ENCODE measurements at places on chromosomes 4 and X.

GRCh38 chrX:19904778-19905367 is 17.5 kb upstream of the SH3KBP1 start:
- no peak for DNase-seq

GRCh38 chrX:132539611-132540010 is 50.8 kb upstream of the MBNL3 start:
- no peak for DNase-seq

GRCh38 chrX:7444967-7445366 is 297.0 kb upstream of the PUDP start:
- DNase-seq, result no peak

- no peak for DNase-seq
Observed at GRCh38 chr4:186170966-186171365, 20.4 kb upstream of the CYP4V2 start.

- DNase-seq, result no peak
Observed at GRCh38 chr4:115456231-115456630, 342.8 kb upstream of the NDST4 start.

DNA sequence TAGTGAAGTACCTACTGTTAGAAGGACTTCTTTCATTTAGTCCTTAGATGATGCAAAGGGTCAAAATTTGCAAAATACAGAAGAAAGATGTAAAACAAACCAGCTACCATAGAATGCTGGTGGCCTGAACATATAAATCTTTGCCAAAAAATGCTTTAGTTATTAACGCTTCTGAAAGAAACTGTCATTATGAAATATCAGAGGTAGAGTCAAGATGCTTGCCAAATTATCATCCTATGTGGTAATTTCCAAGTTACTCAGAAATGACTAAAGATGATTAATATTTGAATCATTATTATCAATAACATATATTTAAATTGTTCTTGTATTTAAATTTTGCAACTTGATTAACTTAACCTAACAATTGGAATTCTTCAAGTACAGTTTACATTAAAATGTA is 588.4 kb upstream of the FAM241A start:
- no peak for DNase-seq

DNA sequence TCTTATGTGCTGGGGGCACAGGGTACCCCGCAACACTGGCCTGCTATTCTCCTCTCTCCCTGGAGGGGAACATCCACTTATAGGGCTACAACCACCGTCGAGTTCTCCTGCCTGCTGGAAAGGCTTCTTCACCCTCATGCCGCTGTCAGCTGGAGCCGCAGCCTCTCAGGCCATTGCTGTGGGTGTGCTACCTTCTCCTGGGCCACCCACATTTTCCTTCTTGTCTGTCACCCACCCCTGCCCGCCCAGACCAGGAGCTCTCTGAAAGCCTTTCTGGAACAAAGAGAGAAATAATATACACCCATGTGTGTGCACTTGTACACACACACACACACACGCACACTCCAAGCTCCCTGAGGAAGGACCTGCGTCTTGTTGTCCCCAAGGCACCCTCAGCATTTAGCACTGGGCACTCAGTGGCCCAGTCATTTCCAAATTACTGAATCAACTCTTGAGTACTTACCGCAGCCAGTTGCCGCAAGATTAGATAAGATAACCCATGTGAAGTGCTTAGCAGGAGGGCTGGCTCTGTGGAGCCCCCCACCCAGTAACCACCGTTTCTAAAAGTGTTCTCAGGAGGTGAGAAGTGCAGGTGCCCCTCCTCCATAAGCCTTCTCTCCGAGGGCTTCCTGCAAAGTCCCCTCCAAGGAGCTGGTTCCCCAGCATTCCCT is 50.2 kb downstream of the CPZ start:
- no peak for DNase-seq

GRCh38 chr4:150329373-150329772 is 251.1 kb downstream of the DCLK2 start:
- DNase-seq, result no peak

- DNase-seq, result peak; percentile 12
Observed at GRCh38 chr4:147777456-147778091, 45.7 kb downstream of the ARHGAP10 start.

- DNase-seq, result peak; percentile 16
Observed at GRCh38 chr4:159048166-159048886, 54.6 kb upstream of the RAPGEF2 start.

- DNase-seq, result no peak
Observed at GRCh38 chr4:11218692-11219091, 210.0 kb downstream of the HS3ST1 start.

- DNase-seq, result no peak
Observed at GRCh38 chrX:132401935-132402334, 86.9 kb downstream of the MBNL3 start.

DNA sequence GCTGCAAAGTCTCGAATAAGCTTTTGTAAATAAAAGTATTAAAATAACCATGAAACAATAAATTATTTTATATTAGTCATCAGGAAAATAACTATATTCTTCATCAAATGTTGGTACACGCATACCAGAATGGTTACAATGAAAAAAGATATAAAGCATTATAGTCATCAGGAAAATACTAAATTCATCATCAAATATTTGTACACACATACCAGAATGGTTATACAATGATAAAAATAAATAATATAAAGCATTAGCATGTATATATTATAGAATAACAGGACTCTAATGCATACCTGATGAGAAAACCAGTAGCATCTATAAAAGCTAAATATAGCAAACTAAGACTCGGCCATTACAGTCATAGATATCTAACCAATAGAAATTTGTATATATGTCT is 202.9 kb downstream of the TRAM1L1 start:
- DNase-seq, result no peak

DNA sequence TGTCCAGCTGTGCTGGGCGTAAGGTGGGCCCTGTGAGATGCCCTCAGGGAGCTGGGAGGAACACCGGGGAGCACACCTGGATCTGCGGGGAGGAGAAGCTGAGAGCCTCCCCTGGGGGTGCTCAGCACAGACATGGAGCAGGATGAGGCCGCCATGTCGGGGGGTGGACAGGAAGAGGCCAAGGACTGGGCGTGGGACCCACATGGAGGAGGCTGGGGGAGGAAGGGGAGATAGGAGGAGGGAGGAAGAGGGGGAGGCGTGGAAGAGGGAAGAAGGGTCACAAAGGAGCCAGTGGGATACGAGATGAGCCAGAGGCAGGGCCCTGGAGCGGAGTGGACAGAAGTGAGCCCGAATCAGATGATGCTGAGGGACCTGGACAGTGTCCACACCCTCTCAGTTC is 66.3 kb downstream of the ZFYVE28 start:
- DNase-seq, result no peak

- DNase-seq, result peak; percentile 23
Observed at GRCh38 chrX:107678957-107679740, 50.8 kb downstream of the PRPS1 start.

- DNase-seq, result no peak
Observed at GRCh38 chrX:42778096-42778495, at the start of gene PPP1R2C. Gene PPP1R2C, minus strand, starts transcription at chrX:42778163. Its CDS starts 84 bp downstream, at chrX:42778079.

GRCh38 chrX:134026565-134027311 is 41.3 kb upstream of the GPC3 start:
- peak; percentile 6 for DNase-seq
